ENCODE measurements at places on chromosomes 1 and 21.

- no peak for DNase-seq
These were observed 38.5 kb upstream of the ID3 start for GRCh38 chr1:23597635-23598388.

- DNase-seq = no peak
These were observed 13.7 kb downstream of the SKI start for GRCh38 chr1:2241820-2242219.

DNA sequence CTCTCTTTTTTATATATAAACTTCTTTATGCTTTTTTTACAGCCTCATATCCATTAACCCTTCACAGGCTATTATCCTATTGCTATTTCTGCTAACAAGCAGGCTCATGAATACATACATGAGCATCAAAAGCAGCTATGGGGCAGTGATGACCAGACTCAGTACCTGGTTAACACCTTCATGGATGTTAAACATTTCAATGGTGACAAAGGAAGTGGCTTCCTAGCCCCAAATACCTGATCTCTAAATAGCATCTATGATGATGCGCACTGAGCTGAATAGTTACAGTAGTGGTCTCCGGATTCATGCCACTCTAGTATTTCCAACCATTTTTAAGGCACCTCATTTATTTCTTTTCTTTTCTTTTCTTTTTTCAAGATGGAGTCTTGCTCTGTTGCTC lies 101.1 kb downstream of the TM2D1 start:
- no peak for DNase-seq

DNA sequence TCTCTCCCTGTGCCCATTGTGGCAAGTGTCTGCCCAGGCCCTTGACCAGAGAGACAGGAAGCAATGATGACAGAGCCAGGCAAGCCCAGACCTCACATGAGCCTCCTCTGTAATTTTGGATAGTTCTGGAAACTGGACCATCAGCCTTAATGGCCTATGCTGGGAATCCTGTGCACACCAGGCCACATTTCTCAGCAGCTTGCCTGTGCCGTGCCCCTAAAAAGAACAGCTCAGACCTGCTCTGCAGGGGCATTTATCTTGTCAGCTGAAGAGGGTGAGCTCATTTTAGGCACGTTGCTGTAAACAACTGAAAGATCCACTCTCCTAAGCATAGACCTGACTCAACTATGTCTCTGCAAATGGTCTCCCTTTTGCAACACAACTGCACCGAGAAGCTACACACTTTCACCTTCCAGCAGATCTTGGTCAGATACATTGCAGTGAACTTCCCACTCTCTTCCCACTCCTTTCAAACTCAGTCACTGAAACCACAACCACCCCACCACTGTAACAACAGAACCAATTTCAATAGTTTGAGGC lies 53.5 kb upstream of the BACH1 start:
- DNase-seq = no peak

DNA sequence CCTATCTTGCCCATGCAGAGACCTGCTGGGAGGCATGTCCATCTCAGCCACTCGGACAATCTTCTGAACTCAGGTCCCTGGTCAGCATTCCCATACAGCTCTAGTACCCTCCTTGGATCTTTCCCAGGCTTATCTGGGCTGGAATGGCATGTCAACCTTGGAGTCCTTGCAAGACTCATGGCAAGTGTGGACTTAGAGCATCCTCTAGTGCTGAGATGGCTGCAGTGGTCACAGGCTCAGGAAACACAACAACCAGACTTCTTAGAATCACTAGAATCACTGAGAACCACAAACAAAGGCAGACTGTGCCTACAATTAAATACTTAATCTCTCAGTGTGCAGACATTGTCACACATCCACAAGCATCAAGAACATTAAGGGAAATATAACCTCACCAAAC lies 73.1 kb upstream of the TSHB start:
- no peak for DNase-seq

Measured in NAMALWA (cell line).